ENCODE measurements at places on chromosomes 7 and 10. TPM values are rescaled to one million over a fixed set of nuclear protein-coding genes. Genes with fewer than 3 reads are reported as not detected.

Gene TLL2
- 0.13 TPM for total RNA-seq

Gene KIAA1217
- total RNA-seq, result 0.88 TPM

DNA sequence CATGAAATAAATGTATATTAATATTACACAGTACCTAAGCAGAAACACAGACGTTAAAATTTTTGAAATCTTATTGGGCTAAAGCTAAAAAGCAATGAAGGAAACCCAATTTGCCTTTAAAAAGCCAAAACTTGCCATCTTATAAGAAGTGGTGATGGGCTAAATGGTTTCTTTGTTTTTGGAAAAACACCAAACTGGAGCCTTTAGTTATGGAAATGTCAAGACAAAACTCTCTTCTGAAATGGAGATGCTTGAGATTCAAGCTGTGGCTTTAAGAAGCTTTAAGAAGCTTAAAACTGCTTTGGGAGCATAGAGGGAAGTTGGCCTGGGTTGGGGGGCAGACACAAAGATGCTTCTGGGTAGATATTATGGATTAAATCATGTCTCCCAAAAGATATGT, 277.0 kb downstream of the GFRA1 start:
- DNase-seq, result no peak

- DNase-seq, result no peak
Observed at GRCh38 chr7:122699017-122699416, at the start of gene RNF133. Gene RNF133, minus strand, starts transcription at chr7:122699117. Its CDS starts 199 bp downstream, at chr7:122698918.

- no peak for DNase-seq
Observed at GRCh38 chr7:77696643-77697534, 630 bp downstream of the RSBN1L start.

- DNase-seq, result no peak
Observed at GRCh38 chr7:2897023-2897422, 52.9 kb upstream of the GNA12 start.

DNA sequence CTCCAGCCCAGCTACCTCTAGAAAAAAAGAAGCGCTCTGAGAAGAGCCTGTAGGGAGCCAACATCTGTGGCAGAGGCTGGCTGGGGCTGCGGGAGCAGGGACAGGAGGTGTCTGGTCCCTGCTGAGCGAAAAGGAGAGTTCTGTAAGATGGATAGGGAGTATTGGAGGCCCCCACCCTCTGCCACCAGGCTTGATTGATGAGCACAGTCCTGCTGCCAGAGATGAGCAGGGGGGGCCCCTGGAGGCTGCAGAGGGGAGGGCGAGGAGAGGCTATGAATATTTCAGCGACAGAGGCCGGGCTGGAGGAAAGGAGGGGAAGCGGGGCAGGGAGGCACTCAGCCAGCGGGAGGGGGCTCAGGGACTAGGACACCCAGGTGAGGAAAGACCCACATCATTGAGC, 44.5 kb upstream of the HSPB1 start:
- no peak for DNase-seq

Data from pulmonary artery endothelial cell (primary cell).